ENCODE measurements at places on chromosomes 4 and X. TPM values are rescaled to one million over a fixed set of nuclear protein-coding genes. Genes with fewer than 3 reads are reported as not detected.

GRCh38 chrX:39487166-39487968, 610.4 kb downstream of the BCOR start:
- DNase-seq, result no peak

LONRF3 gene
- 0.43 TPM for total RNA-seq

DNA sequence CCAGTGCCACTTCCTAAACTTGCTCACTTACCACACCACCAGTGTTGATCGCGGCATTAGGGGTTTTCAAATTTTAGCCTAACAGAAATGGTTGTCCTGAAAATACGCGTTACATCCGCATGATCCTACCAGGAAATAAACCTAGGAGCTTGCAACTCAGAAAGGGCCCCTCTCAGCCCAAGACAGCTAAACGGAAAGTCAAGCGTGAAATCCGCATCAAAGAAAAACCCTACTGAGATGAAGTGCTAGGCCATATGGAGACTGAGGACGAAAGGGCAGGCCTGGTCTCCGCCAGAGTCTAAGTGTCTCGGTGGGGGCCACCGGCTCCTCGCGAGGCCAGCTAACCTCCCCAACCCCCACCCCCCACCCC, 626 bp downstream of the YTHDC1 start:
- no peak for DNase-seq

DNA sequence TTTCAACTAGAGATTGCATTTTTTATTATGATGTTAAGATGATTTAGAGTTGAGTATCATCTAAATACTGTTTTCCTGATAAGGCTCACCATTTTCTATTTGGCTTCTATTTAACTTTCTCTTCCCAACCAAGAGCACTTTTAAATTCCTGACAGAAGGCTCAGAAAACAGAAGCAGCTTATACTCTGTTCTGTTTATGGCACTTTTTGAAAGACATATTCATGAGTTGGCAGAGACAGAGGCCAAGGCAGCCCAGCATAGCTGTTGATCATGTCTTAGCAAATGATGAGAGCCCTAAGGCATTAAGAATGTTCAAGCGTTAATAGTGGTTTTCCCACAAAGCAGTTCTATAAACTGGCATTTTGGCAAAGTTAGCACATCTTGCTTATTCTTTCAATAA, 330.3 kb downstream of the TRAM1L1 start:
- DNase-seq, result no peak

DNA sequence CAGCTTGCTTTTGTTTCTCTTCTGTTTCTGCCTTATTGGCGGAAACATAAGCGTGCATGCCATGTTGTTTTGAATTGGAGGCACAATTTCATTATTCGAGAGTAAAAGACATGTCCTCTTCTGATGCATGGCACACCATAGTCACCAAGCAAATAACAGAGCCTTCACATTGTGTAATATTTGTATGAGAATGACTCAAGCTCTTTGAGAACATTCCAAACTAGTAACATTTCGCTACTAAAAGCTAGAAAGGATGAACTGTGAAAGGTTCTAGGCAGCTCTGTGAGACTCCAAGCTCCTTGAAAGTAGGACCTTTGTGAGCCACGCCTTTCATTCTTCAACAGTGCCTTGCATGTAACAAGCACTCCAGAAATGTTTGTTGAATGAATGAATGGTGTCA, 9.2 kb upstream of the ANXA3 start:
- no peak for DNase-seq

DNA sequence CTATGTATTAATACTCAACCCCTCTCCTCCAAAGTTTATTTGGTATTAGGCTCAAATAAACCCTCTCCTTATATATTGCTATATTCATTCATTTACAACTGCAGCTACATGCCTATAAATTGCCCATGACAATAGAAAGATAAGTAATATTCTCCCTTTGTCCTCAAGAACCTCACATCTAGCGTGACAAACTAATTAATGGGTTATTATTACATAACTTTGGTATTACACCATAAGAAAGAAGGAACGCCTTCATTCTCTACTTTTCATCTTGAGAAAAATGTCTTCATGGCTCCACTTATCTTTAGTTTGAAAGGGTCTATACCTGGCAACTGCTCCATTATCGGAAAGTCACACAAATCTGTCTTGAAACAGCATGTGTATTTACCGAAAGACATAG, 157.7 kb upstream of the RASGEF1B start:
- DNase-seq, result no peak

DNA sequence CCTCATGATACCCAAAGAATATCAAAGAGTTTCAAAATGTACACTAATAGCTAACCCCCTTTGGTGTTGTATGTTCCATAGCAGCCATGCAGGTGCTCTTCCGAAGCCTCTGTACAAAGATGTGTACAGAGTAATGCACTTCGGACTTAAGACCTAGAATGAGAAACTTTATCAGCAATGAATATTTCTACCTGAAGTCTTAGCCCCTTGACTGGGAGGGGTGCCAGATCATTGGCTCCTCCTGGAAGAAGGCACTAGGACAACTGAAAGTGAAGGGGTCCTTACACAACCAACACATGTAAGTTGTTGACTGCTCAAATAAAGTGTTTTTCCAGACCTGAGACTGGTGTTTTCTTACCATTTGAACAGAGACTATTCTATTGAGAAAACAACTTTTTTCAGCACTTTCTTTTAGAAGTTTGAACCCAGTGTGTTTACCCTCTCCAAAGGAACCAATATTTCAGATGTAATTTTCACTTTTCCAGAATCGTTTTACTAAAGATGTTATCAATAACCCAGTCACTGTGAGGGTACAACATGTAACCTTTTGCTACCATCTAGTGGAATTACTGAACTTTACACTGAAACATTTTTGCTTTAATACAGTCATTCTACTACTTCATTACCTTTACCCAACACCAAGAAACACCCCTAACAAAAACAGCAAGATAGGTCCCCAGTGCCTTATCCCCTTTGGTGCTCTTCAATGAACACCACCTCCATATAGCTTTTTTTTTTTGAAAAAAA, 33.3 kb upstream of the PRDX4 start:
- DNase-seq, result no peak

DNA sequence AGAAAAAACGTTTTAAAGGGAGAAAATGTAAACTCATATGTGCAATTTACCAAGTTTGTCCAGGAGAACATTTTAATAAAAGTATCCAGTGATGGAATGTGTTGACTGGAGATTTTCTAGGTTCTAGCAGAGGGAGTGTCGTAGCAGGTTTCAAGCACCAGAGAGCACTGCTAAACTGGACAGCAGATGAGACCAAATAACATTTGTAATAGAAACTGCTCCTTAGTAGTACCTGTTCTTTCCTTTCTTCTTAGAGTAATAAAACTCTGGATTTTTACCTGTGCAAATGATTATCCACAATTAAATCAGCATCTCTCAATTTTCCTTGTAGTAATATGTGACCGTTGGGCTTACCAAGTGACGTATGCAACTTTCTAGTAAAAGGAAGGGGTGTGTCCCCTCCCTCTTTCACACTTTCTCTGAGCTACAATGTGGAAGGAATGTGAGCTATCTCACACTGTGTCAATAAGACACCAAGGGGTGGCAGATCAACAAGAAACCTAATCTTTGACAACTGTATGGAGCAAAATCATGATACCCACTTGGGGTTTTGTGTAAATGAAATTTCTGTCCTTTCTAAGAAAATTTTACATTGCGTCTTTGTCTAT, 9.5 kb downstream of the HPGDS start:
- no peak for DNase-seq

- peak; percentile 31 for DNase-seq
Measured at GRCh38 chr4:3765271-3766035, 732 bp upstream of the ADRA2C start.

- DNase-seq, result no peak
Measured at GRCh38 chr4:78131403-78131802, 74.3 kb downstream of the FRAS1 start.

HTN3 gene
- not detected for total RNA-seq

GRCh38 chrX:30364229-30364628, 55.0 kb upstream of the NR0B1 start:
- DNase-seq, result no peak

DNA sequence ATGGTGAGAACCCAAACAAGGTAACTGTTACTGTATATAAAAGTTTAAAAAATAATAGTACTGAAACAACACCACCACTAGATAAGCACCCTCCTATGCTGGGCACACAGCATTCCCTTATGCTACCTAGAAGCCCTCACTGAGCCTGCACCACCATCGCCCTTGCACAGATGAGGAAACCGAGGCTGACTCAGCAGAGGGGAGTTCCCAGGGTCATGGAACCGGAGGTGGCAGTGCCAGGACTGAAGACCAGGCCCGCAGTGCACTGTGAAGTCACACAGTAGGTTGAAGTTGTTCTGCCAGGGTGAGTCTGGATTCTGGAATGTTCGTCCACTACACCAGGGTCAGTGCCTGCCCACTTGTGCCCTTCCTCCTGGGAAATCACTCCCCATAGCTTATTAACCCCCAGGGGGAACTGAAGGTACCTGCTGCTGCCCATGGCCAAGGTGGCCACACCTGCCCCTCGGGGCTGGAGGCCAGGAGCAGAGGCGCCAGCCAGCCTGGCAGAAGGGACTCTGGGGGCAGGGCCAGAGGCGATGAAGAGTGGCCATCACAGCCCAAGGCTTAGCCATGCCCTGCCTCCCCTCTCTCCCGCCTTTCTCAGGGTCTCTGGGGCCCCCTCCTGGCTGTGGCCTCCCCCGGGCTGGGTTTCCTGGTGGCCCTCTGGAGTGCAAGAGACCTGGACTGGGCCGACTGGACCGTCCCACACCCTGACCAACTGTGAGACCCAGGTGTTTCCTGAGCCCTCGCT, 15.1 kb upstream of the ABLIM2 start:
- DNase-seq, result no peak

GRCh38 chr4:9800848-9801247, 19.4 kb downstream of the DRD5 start:
- no peak for DNase-seq

DNA sequence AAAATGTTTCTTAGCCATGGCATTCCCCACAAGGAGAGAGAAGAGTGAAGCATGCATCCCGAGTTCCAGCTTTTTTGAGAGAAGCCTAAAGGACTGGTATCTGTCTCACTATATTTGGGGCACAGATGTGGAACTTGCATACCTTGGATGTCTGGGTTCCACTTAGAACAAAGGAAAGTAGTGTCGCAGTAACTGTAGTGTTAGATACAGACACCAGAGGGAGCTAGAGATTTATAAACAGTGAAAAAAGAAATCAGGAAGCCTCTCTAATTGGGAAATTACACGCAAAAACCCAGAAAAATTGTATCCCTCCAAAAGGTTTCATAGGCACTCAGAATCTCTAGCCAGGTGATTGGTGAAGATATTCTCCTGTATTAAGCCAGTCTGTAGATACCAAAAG, 34.4 kb downstream of the AGTR2 start:
- no peak for DNase-seq

ASB9 gene
- total RNA-seq, result 1.5 TPM

DNA sequence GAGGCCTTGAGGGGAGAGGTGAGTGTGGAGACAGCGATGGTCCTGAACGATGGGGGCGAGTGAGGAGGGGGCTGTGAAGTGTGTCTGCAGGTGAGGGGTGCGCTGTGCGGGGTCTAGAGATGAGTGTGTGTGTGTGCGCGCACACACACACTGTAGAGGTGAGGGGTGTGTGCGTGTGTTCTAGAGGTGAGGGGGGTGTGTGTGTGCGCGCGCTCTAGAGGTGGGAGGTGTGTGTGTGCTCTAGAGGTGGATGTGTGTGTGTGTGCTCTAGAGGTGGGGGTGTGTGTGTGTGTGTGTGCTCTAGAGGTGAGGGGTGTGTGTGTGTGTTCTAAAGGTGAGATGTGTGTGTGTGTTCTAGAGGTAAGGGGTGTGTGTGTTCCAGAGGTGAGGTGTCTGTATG, 574 bp downstream of the BST1 start:
- DNase-seq, result no peak

GRCh38 chr4:110632506-110633357, 9.9 kb upstream of the PITX2 start:
- no peak for DNase-seq

TMSB15C gene
- total RNA-seq, result 0.09 TPM

GRCh38 chr4:110867981-110868720, 245.3 kb upstream of the PITX2 start:
- no peak for DNase-seq

- DNase-seq, result no peak
Measured at GRCh38 chrX:48520976-48521352, 644 bp upstream of the EBP start.

SEC31A gene
- 91.6 TPM for total RNA-seq

SOWAHB gene
- total RNA-seq, result not detected

CXCL11 gene
- total RNA-seq, result 0.29 TPM

DNA sequence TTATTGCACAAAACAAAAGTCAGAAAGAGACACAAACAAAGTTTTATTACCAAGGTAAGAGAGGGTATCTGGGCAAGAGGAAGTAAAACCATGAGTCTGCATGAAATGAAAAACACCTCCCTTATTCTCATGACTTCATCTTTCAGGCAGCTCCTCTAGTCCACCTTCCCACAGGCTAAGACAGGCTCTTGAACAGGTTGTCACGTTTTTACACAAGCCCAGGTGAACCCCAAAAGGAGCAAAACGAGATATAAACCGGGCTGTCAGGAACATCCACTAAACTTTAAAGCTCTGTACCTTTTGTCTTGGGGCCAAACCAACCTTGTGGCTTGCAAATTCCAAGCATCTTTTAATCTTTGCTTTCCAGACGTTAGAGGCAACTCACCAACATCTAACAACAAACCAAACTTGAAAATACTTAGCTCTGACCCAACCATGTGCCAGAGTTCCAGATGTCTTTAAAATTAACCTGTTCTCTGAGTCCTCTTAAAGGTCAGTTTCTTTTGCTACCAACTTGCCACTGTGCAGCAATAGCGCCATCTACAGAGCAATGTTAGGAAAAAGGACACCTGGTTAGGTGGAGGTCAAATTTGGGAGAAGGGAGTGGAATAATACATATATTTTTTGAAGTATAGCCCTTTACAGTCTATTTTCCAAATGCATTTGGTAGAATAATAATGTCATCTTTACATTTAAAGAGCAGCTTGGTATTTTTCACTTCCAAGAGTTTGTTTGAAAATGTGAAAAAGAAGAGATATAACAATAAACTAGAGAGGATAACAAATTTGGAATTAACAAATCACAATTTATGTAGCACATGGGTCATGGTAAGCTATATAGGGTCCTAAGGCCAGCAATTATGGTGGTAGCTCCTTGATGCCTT, 73.1 kb downstream of the QRFPR start:
- no peak for DNase-seq

DNA sequence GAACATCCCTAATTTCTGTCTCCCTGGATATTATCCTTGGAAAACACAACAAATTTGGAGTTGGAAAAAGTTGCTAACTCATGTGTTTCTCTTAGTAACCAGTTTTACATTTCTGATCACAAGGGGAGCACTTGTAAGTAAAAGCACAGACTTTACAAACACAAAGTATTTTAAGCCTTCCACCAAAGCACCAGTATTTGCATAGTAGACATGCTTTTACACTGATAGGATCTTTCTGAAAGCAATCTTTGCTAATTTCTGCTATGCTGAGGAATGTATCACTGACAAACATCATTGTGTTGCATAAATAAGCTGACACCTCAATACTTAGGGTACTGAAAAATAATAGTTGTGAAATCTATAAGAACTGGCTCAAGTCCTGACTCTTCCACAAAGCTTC, 100.6 kb downstream of the MID1 start:
- no peak for DNase-seq

- no peak for DNase-seq
Measured at GRCh38 chr4:38968668-38969067, 63.5 kb downstream of the TMEM156 start.

All from heart right ventricle (tissue), 16 donors.